ENCODE measurements at places on chromosomes 2 and 18.

- no peak for DNase-seq
Measured at GRCh38 chr2:41484858-41485234, 563.0 kb upstream of the PKDCC start.

DNA sequence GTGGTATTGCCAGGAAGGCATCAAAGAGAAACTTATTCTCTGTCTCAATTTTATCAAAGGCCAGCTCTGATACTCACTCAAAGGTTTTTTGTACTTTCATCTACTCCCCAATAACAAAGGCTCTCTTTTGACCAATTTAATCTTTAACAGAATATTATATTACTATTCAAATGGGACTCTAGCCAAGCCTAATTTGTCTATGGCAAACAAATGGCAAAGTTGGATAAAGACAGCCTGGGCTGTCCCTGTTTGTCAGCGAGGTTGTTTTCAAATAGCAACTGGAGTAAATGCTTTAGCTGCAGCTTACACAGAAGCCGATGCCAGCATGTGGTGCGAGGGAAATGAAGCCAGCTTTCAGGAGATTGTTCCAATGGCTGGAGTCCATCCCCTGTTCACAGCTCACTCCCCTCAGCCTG lies 80.1 kb upstream of the CTNNA2 start:
- no peak for DNase-seq

- DNase-seq: no peak
Measured at GRCh38 chr2:216730871-216731270, 35.5 kb upstream of the IGFBP5 start.

DNA sequence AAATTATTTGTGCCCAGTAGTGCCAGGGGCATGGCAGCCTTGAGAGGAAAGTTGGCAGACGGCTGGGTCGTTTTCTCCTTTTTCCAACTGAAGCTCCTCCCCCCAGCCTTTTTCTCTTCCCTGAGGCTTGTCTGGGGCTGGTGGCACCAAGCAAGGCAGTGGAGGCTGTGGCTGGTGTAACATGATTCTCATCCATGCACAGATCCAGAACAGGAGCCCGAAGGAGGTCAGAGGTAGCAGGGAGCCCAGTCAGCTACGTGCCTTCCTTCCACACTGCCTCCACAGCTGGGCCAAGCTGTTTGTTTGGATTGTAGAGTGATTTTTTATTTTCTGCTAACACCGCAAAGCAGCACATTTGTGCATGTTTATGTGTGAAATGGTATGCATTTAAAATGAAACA lies 170.3 kb upstream of the MGAT5 start:
- no peak for DNase-seq

All from NCI-H774 (cell line).